ENCODE measurements at places on chromosomes 6 and 20. TPM values are rescaled to one million over a fixed set of nuclear protein-coding genes. Genes with fewer than 3 reads are reported as not detected.

DNA sequence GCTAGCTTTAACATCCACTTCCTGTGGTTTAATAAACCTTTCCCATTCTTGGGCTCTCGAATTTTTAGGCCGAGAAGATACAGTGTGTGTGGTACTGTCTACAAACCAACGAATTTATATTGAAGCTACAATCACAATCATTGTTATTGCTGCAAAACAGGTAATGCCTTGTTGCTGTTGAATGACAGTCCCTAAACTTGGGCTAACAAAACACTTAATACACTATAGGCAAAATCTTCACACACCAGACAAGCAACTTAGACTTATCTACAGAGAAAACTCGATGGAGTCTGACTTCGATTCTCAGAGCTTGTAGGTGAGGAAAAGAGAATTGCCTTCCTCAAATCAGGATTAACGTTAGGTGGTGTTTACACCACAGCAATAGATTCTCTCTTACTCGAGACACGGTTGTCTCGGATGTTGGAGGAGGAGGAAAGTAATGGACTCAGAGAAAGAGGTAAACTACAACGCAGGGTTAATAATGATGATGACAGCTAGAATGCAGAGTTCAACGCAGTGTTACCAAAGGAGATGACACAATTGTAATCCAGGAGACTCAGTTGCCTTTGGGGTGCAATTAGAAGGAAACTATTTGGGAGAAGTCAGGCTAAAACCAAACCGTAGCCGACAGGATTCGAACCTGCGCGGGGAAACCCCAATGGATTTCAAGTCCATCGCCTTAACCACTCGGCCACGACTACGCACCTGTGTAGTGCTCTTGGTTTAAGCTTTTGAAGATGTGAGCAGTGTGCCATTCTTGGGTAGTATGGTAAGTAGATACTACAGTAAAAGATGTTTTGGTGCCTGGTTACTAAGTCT is 32.5 kb upstream of the ZNF184 start:
- no peak for DNase-seq

DNA sequence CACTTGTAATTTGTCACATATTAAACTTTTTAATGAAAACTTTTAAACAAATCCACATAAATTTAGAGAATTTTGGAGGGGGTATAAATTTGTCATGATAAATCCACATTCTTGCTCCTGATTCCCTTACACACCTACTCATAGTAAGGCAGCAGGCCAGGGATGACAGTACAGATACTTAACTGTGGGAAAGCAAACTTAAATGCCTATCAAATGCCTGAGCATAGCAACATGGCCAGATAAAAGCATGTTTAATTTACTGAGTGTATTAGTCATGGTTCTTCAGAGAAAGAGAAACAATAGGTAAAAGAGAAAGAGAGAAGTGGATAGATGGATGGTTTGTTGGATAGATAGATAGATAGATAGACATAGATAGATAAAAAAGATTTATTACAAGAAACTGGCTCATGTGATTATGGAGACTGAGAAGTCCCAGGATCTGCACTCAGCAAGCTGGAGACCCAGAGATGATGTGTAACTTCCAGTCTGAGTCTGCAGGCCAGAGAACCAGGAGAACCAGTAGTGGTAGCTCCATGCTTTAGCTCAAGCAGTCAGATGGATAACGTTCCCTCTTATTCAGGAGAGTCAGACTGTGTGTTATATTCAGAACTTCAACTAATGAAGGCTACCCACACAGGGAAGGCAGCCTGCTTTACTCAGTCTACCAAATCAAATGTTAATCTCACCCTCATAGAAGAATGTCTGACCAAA is 15.9 kb upstream of the ADGRF1 start:
- peak; percentile 30 for DNase-seq

DNA sequence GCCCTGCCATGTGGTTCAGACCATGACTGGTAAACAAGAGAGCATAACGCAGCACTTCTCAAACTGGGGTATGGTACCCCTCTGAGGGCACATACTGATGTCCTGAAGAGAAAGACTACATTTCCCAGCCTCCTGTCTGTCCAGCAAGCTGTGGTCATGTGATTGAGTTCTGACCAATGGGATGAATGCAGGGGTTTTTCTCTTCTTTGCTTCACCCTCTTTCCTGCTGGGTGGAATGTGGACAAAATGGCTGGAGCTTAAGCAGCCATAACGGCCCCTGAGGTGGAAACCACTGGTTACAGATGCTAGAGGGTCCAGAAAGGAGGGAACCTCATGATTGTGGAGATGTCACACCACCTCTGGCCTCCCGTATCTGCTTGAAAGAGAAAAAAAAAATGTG is 19.4 kb upstream of the KCNB1 start:
- DNase-seq, result no peak

GRCh38 chr6:55180258-55180657 is 5.9 kb downstream of the HCRTR2 start:
- DNase-seq, result no peak

- DNase-seq, result no peak
Measured at GRCh38 chr20:35680452-35681183, 15.9 kb upstream of the CPNE1 start.

DNA sequence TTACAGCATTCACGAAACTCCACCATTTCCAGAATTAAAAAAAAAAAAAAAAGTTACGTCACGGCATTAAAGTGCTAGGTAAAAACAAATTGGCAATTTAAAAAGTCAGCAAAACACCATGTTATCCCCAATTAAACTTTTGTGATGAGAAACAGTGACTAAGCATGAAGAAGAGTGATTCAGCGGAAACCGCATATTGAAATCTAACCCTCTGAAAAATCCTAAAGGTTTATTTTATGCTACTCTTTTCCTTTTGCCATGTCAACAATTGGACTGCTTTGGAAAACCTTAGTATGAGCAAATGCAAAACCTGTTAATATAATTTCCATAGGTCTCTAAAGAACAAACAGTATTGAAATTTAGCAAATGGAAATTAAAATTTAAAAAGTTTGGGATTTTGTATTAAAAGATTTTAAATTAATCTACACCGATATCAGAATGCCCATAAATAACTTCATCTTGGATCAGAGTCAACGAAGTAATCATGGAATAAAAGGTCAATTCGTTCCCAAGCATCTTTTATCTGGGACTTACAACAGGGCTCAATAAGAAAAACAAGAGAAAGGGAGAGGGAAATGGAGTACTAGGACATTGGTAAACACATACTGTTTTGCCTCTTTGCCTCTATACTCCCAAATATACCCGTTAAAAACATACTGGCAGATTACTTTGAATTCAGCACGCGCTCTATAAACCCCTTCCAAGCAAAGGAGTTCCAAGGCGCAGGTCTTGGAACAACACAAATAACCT is 1.1 kb downstream of the FBXO30 start:
- no peak for DNase-seq

- DNase-seq, result no peak
Measured at GRCh38 chr20:7361321-7361720, 578.9 kb downstream of the HAO1 start.

DNA sequence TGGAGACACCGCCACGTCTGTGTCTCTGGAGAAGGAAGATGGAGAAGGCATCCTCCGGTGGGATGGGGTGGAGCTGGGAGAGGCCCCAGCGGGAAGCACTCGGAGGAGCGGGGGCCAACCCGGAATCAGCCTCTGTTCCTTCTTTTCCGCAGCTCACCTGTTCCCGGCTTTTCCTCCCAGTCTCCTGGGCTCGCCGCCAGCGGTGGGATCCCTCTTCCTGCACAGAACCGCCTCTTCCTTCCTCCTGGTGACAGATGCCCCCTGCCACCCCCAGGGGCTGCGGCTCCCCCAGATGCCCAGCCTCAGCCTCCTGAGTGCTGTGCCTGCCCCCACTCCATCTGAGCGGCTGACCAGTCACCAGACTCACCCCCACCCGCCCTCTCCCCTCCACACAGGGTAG is 23.3 kb downstream of the RAMACL start:
- no peak for DNase-seq

GRCh38 chr20:24134284-24134683 is 145.7 kb upstream of the GGTLC1 start:
- DNase-seq, result no peak

DNA sequence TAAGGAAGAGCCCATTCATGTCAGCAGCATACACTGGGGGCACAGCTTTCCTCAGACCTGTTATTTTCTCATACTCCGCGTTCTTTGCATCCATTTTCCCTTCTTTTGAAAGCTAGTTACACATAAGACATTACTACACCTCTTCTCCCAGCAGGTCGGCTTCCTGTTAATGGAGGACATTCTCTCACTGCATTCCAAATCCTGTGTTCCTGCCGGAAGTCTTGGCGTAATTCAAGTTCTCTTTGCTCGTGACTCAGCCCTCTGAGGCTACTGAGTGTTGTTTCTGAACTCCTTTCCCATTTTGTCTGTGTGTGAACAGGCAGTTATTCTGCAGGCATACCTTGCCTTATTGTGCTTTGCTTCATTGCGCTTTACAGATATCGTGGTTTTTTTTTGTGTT is 97.5 kb upstream of the ZBTB24 start:
- no peak for DNase-seq

DNA sequence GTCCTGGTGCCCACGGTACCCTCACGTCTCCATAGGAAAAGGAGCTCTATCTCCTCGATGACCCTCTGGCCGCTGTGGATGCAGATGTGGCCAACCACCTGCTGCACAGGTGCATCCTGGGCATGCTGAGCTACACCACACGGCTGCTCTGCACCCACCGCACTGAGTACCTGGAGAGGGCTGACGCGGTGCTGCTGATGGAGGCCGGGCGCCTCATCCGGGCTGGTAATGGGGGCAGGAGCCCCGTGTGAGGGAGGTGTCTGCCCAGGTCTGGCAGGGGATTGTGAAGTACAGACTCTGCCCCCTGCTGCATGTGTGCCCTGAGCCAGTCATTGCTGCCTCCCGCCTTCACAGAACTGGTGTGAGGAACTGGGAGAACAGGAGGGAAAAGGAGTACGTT is 12.4 kb downstream of the DLK2 start:
- no peak for DNase-seq

DNA sequence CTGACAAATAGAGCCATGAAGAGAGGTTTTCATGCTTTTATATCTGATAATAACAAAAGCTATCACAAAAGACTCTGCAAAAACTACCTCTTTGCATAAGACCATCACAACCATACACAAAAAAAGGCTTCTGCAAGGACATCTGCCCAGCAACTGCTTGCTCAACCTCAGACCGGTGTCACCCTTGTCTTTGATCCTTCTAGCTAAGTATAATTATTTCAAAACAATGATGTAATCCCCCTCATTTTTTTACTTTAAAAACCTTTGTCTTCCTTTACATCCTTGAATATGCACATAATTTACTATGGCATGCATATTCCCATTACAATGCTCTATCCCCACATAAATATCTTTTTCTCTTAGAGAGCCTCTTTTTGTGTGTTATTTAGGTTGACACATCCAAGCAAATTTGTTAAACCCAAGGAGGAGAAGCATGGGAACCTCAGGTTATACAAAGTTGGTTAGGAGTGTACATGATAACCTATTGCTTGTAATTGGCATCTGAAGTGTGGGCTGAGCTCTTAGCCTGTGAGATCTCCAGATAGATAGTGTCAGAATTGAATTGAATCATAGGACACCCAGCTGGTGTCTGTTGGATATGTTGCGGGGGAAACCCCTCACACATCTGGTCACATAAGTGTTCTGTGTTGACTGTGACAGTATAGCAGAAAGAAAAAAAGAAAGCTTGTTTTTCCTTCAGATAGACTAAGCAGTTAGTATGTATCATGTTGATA is 20.7 kb upstream of the CGA start:
- DNase-seq, result no peak

- no peak for DNase-seq
Measured at GRCh38 chr6:109966299-109966698, 11.8 kb upstream of the GPR6 start.

DNA sequence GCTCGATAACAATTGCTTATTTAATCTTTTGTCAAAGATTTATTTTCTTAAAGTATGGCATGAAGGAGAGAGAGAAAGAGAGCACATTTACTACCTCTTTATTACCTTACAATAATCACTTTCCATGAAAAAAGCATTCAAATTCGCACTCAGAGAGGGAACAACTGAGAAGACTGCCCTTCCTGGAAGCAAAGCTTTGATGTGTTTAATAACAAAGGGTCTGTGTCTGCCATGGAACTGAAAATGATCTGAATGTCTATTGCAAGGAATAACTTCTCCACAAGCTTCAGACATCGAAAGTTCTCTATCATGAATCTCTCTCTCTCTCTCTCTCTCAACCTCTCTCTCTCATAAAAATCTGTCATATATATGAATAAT is 308.9 kb downstream of the HDGFL1 start:
- DNase-seq, result no peak

DNA sequence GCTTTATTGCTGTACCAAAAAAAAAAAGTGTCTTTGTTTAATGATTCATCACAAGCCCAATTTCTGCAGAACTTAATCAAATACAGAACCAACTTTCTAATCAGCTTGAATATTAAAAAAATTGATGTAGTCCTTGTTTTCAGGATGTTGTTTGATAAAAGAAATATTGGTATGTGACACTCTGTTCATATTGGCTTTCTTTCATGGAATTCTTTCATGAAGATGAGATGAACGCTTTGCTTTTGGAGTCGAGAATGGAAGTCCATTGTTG is 184.3 kb downstream of the ZNF217 start:
- no peak for DNase-seq

DNA sequence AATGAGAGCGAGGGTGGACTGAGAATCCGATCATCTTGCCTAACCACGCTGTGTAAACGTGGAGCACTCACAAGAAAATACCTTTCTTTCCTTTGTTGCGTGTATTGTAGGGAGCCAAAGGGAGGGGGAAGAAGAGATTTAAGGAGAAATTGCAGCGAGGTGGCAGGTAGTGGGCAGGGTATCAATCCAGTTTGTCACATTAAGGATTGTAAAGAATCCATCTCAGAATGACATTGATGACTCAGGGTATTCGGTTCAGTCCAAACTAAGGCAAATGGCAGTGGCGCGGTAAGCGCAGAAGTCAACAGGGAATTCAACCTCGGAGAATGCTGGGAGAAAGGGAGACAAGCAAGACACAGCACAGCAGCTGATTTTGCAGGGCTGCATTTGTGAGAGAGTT is 146.2 kb downstream of the ID4 start:
- DNase-seq, result no peak

GRCh38 chr6:132712366-132712765 is 1.5 kb downstream of the VNN1 start:
- DNase-seq, result no peak

- peak; percentile 20 for DNase-seq
Measured at GRCh38 chr20:16929756-16930155, 181.6 kb downstream of the OTOR start.

- peak; percentile 9 for DNase-seq
Measured at GRCh38 chr6:128209771-128210170, 308.9 kb upstream of the THEMIS start.

GRCh38 chr6:36668591-36668990 is 9.9 kb upstream of the CDKN1A start:
- DNase-seq, result no peak

- DNase-seq, result no peak
Measured at GRCh38 chr20:1891263-1892118, 3.7 kb upstream of the SIRPA start.

Gene PRKN
- 0.42 TPM for polyA plus RNA-seq

Gene FAM217A
- not detected for polyA plus RNA-seq

Gene CST5
- not detected for polyA plus RNA-seq

Gene LHFPL5
- not detected for polyA plus RNA-seq

Gene B3GALT4
- 4.0 TPM for polyA plus RNA-seq

Gene RAD21L1
- 0.18 TPM for polyA plus RNA-seq

Gene NR2E1
- not detected for polyA plus RNA-seq

Gene SKIC2
- polyA plus RNA-seq, result 17.7 TPM

Gene PRND
- polyA plus RNA-seq, result not detected

Gene HRH3
- polyA plus RNA-seq, result not detected

Gene BPI
- polyA plus RNA-seq, result 0.69 TPM

Gene RSPH3
- polyA plus RNA-seq, result 2.7 TPM

Gene HLA-DQA1
- not detected for polyA plus RNA-seq

Gene PTCHD4
- polyA plus RNA-seq, result 2.1 TPM

Gene CST7
- polyA plus RNA-seq, result 0.09 TPM

Gene ASCC3
- polyA plus RNA-seq, result 58.0 TPM

Gene WFDC2
- polyA plus RNA-seq, result not detected

Gene DSP
- 11.0 TPM for polyA plus RNA-seq

Gene EBF4
- polyA plus RNA-seq, result 1.9 TPM
